ENCODE measurements at places on chromosomes 1 and 21.
A peak's percentile ranks its signal among the peaks of the same experiment; 100 is the strongest.

GRCh38 chr1:30523055-30524020, 200.0 kb downstream of the MATN1 start:
- DNase-seq, result no peak

- no peak for DNase-seq
Measured at GRCh38 chr1:203450479-203451149, 25.0 kb upstream of the PRELP start.

DNA sequence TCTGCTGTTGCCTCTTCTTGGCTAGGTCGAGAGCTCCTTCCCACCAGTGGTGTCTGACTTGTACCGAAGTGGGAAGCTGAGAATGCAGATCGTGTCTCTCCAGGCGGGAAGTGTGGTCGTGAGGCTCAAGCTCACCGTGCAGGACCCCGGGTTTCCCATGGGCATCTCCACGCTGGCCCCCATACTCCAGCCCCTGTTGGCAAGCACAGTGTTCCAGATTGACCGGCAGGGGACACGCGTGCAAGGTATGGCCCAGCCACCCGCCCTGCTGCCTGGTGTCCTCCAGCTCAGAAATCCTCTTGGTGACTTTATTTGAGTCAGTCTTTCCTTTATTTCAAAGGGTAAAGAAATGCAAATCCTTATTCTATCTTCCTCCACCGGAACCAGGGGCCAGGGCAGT, 32.7 kb downstream of the UMODL1 start:
- DNase-seq, result no peak

GRCh38 chr1:14884614-14885175, 268.9 kb upstream of the TMEM51 start:
- no peak for DNase-seq

- DNase-seq, result peak; percentile 62
Measured at GRCh38 chr1:202586018-202586821, 124.0 kb downstream of the SYT2 start.

GRCh38 chr1:96756789-96757188, 35.2 kb downstream of the PTBP2 start:
- no peak for DNase-seq

GRCh38 chr1:229381234-229381633, 38.4 kb upstream of the CCSAP start:
- DNase-seq, result no peak

DNA sequence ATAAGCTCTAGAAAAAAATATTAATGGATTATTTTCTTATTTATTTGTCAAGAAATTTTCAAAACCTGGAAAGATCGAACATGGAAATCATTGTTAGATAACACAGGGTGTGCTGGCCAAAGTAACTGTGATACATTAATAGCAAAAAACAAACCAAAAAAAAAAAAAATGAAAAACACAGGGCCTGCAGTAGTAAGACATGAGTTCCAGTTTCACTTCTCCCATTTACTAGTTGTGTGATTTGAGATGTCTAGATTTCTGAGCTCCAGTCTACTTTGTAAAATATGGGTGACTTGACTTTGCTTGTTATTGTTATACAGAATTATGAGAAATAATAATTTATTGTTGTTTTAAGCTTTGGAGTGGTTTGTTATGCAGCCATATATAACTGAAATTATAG, 13.6 kb downstream of the FAM177B start:
- no peak for DNase-seq

DNA sequence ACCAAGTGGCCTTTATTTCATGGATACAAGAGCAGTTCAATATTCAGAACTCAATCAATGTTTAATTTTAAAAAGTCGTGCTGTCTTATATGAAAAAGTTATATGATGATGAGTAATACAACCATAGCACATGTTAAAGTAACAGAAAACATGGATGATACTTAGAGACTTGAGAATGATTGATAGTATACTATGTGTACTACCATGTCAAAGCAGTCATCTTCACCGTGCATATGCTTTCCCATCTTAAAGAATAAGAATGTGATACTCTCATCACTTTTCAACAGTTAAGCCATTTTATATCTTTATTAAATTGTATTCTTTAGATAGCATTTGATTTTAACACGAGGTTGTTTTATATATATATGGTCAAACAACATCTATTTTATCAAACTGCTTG, 535.9 kb upstream of the ADAMTS5 start:
- DNase-seq, result no peak

DNA sequence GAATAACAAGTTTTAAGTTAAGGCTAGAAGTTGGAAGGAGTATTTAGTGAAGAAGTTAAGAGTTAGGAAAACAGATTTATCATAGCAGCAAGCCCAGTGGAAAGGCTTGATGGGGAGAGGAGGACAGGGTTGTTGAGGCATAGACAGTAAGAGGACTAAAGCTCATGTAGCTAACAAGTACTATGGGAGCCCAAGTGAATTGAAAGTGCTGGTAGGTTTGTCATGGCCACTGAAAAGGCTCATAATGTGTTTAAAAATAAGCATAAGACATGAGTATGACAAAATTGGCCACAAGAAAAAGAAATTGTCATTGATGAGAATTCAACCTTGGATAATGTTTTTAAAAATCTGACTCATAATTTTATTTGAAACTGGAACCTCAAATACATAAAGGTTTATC, 49.2 kb upstream of the CRB1 start:
- no peak for DNase-seq

DNA sequence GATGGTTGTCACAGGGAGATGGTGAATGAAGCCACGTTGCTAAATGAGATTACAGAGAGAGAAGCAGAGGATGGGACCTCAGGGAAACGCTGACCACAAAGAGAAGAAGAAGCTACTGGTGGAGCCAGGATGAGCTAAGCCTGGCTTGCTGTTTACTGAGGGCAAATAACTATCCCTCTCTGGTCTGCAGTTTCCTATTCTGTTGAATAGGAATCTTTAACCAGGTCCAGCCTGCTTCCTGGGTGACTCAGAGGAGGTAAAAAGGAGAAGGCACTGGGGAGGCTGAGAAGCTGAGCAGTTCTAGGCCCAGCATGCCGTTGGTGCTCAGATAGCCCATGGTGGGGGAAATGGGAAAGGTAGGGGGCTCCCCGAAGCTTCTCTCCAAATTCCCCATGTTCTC, 29.6 kb downstream of the DMBX1 start:
- DNase-seq, result no peak

GRCh38 chr1:23843644-23844043, 18.4 kb upstream of the HMGCL start:
- no peak for DNase-seq

GRCh38 chr1:115467790-115468189, 129.7 kb upstream of the NGF start:
- DNase-seq, result no peak

DNA sequence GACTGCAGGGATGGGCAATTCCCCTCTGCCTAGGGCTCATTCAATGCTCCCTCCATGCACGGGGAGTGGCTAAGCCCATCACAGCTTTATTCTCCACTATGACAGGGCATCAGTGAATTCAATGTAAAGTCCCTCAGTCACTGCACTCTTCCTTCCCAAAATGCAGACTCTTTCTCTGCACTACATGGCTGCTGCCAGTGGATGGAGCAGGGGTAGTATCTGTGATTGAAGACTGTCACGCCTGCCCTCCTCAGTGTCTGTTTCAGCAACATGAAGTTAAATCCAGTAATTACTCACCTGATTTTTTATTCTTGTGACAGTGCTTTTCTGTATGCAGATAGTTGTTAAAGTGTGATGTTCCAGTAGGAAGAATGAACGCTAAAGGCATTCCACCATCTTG, 1323.2 kb downstream of the AMY1C start:
- DNase-seq, result no peak

DNA sequence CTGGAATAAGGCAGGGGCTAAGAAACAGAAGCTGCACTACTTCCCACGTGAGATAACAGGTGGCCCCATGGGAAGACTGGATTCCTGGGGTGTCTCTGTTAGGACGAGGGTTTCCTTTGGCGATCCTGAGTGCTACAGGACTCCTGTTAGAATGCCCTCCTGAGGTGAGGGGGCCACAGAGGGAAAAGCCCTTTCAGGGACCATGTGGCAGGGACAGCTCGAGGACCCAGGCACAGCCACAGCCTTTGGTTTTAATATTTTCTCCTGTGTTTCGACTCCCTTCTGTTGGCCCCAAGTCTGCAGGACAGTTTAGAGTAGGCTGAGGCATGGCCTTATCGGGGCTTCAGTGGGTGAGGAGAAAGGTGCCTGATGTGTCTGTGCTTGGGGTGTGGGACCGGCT, 12.6 kb downstream of the TTC39A start:
- no peak for DNase-seq

GRCh38 chr21:36297938-36298572, 21.9 kb upstream of the MORC3 start:
- DNase-seq, result no peak

GRCh38 chr1:22627331-22627730, 9.1 kb upstream of the C1QA start:
- no peak for DNase-seq

DNA sequence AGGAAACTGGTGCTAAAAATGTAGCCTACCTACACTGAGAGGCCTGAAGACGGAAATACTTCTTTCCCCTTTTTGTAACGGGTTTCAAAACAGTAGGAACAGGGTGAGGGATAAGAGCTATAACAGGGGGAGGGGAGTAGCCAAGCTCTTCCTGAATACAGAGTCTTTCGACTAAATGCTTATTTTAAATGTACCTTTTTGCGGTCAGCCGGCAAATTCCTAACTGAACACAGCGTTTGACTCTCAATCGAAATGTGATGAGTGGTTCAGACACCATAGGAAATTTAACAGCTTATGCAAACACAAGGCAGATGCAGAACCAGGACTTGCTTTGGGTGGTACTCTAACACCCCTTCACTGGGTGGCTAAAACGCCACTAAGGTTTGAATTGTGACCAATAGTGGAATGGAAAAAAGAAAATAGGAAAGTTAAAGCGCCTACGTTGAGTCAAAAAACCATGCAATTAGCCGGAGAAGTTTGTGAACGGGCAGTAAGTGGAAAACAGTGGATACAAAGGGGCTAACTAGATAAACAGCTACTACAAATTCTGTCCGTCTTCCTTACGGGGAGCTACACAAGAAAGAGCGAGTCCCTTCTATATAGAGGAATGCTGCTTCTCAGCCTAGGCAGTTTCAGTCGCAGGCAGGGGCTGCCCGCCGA, 1.7 kb downstream of the EGLN1 start:
- DNase-seq, result peak; percentile 52

GRCh38 chr1:185369786-185370185, 52.7 kb upstream of the IVNS1ABP start:
- no peak for DNase-seq

DNA sequence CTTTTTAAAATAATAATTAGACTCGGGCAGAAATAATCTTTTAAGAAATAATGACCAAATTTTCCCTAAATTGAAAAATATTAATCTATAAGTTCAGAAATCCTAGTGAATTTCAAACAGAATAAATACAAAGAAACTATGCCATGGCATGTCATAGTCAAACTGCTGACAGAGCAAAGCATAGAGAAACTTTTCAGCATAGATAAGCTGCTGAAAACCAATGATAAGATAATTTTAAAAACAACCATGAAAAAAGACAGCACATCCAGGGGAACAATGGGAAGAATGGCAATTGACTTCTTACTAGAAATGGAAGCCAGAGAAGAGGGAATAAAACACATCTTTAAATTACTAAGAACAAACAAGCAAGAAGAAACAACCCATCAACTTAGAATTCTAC, 19.8 kb downstream of the CD1D start:
- no peak for DNase-seq

- no peak for DNase-seq
Measured at GRCh38 chr1:119222271-119222670, 81.8 kb upstream of the WARS2 start.

- DNase-seq, result peak; percentile 93
Measured at GRCh38 chr1:78114034-78114956, 68.5 kb downstream of the GIPC2 start.

GRCh38 chr1:6975331-6976043, 190.2 kb downstream of the CAMTA1 start:
- no peak for DNase-seq

- DNase-seq, result no peak
Measured at GRCh38 chr1:228976316-228976715, 241.0 kb downstream of the RHOU start.
